ENCODE measurements at places on chromosomes 11 and 22.

DNA sequence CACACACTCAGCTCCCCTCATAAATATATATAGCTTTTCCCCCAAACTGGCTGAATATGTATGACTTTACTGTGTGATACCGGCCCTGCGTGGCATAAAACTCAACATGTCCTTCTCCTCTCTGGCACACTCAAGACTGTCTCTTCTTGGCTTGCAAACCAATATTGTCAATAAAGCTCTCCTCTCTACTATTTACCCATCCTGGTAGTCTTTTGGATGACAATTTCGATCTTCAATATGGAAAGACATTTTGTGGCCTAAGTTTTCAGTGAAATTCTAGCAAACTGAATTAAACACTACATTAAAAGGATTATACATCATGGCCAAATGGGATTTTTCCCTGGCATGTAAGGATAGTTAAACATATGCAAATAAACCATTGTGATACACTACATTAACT, 1255.9 kb downstream of the JRKL start:
- no peak for DNase-seq

DNA sequence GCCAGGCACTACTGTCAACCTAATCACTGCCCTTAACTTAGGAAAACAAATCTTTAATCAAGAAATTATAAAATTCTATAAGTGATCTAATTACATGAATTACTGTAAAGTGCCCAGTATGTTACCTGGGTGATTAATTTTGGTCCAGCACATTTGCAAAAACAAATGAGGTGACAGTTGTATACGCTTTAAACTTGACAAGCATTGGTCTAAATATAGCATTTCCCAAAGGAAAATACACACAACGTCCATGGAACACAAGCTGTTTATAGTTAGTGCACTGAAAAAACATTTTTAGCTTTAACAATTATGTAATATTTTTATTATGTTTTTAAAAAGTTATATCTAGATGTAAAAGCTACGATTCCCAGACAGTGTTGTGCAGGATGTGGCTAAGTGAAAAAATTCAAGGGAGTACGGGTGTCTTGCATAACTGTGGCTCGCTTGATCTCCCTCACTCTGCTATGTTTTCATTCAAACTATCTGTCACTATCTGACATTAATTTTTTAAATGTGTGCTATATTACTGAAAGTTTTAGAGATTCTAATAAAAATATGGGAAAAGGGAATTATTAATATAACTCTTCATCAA, 38.8 kb downstream of the PGR start:
- no peak for DNase-seq

GRCh38 chr11:107017433-107018218, 650 bp downstream of the GUCY1A2 start:
- DNase-seq: peak; percentile 58

DNA sequence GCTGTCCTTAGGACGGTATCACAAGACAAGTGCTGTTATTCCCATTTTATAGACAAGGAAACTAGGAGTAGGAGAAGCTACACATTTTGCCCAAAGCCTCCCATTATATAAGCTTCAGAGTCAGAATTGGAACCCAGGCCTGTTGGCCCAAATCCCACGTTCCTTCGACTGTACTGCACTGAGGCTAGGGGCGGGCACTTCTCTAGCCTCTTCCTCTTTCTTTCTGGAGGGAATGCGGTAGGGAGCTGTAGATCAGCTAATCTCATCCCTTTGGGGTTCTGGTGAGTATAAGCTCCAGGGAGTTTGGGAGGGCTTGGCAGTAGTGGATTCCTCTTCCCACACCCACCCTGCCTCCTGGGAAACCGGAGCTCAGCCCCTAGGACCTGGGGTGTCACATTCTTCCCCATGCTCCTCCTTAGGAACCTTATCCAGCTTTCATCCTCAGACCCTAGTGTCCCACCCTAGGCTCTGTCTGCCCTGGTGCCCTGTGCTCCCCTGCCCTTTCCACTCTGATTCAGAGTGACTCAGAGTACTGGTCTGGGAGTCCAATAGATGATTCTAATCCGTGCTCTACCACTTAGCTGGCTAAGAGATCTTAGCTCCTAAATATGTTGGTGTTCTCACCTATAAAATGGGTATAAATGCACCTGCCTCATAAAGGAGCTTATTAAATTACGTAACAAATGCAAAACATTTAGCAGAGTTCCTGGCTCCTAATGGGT, 29.3 kb downstream of the PHLDB1 start:
- DNase-seq: no peak

DNA sequence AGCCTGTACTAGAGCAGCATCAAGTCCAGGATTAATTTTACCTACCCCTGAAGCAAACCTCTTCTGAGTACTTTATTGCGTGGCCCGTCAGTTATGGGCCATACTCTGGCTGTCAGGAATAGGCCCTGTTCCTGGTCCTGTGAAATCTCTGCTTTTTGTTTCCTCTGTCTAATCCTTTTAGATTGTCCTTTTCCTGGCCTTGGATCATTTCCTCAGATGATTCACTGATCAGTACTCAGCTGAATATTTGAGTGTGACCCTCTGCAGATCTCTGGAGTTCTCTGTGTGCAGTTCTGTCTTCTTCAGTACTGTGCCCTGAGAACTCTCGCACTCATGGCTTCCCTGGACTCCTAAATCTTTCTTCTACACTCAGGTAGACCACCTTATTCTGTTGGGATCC, 123.5 kb downstream of the UVRAG start:
- DNase-seq: no peak

GRCh38 chr11:73760135-73760678, 667 bp downstream of the RAB6A start:
- DNase-seq: peak; percentile 50

DNA sequence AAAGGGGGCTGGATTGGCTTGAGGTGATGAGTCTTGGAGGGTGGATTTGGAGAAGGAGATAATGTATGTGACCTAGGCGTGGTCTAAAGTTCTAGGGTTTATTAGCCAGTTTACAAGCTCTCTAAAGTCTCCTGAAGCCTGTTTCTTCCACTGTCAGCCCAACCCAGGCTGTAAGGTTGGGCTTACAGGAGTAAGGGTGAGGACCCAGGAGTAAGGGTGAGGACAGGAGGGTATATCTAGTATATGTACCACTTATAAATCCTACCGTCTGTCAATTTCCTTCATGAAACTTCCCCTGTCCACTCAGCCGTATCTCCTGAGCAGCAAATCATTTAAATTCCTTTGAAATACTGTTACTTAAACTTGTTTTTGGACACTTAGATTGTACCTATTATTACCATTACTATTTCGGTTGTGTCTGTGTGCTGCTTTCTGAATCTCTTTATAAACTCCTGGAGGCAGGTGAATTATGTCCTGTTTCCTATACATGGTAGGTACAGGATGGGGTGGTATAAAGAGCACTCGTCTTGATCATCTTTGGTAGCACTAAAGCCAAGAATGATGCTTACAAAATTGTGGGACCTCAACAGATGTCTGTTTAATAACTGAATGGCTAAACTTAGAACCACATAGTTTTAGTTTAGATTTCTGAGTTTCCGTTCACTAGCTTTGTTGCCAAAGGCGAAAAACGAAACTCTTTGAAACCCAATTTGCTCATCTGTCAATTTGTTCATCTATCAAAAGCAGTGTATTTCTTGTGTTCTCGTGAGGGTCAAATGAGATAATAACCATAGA, 192.0 kb downstream of the GRIK4 start:
- DNase-seq: no peak

DNA sequence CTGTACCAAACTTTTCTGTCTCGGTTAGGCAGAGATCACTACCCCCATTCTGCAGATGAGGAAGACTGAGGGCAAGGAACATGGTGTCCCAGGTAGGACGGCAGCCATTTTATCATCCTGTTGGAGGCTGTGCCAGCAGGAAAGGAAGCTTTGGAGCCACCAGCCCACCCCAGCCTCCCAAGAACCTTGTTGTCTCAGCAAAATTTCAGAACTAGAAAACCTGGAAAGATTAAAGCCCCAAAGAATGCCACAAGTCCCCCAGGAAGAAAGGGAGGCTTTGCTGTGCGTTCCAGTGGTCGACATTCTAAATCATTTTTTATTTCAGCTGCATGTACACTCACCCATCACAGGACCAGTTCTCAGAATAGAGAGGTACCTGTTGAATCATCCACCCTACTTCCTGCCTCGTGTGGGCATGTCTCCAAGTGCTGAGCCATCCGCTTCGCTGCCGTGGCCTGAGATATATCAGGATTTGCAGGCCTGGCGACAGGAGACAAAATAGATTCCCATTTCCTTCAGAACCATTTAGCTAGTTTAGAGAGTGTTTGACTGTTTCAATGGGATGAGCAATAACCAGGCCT, 13.0 kb upstream of the EIF3D start:
- DNase-seq: no peak

DNA sequence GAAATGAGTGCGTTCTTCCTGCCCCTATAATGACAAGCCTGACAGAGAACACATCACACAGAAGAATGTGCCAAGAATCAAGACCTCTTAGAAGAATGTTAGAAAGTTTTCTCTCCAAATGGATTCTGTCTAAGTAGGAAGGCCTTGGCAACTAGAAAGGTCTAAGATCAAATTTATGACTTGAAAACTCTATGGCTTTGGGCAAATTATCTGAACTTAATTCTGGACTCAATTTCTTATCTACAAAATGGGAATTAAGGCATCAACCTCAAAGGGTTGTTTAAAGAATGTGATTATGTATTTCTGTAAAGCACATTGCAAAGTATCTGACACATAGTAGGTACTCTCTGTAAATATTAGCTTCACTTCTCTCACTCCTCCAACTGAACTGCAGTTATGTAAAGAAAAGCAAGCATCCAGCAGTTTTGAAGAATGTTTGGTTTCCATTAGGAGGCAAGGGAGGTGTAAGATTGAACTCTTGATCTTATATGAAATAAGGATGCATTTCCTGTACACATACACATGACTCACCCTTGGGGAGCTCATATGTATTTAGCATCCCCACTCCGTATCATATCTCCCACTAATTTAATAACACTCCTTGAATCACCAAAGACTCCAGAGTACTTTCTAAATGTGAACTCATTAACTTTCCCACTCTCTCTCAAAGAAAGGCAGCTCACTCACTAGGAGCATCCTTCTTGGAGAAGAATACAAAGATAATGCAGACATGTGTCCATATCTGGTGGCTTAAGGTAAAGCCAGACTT, 77.6 kb downstream of the ETS1 start:
- no peak for DNase-seq

DNA sequence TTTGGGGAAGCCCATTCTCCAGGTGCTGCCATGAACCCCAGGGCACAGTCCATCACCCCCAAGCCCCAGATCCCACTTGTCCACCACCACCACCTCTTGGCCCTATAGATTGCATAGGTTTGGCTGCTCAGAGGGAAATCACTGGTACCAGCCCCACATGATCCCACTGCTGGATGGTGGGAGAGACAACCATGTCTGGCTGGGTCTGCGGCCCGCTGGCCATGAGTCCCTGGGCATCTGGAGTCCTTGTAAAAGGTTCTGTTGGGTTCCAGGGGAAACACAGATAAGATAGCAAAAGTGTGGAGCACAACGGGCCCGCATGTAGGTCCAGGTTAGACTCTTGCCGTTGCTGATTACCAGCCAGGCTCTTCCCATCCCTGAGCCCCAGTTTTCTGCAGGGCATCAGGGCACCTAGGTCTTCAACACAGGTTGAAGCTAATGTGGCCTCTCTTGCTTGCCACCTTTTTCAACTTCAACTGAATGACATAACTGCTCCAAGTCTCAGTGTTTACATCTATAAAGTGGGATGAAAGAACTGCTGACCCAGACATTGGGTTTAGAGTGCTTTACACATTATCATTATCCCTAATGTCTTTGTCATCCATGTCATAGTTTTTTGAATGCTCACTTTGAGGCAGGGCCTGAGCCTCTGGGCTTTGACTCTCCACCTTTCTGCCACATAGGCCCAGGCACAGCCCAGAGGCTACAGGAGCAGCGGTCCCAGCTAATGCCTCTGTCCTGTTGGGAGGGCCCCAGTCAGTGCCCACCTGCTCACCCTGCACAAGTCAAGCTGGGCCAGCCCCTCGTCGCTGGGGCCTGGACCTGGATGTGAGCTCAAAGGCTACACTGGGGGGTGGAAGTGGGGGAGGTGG, 1.0 kb upstream of the TANGO2 start:
- no peak for DNase-seq

GRCh38 chr11:64915376-64915887, 1.6 kb downstream of the ATG2A start:
- DNase-seq: no peak

DNA sequence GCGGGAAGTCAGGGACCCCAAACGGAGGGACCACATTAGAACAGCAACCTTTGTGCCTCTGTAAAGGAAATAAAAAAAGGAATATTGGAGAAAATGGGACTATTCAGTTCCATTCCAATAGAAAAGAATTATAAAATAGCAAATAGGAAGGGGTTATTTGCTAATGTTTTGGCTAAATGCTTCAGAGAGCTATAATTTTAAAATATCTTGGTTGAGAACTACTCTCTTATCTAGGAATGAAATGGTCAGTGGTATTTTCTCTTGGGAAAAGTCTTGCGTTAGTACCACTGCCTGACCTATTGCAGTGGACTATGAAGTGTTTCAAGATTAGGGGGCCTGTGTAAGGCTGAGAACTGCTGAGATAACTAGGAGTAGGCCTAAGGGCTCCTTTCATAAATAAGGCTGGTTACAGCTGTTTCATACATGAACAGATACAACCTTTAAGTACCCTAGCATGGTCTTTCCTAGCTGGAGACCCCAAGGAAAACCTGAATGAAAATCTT, 6.9 kb upstream of the WEE1 start:
- DNase-seq: no peak

DNA sequence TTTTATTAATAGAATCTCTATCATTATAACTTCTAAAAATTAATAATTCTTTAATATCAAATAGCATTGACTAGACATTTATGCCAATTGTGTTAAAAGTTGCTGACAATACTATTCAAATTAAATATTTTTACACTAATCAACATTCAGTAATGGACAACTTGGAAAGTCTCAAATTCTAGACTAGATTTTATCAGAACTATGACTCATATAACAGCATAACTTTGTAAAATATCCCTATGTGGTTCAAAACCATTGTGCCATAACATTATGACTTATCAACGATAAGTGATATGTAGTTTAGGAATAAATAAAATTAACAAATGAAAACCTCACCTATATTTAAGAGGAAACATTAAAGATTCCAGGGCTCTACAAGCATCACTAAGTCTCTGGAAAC, 291.8 kb downstream of the SBF2 start:
- no peak for DNase-seq

- no peak for DNase-seq
Measured at GRCh38 chr11:118281284-118281683, 17.2 kb upstream of the MPZL2 start.

GRCh38 chr11:76781807-76782530, 1.2 kb upstream of the TSKU start:
- DNase-seq: no peak

All from nucleus accumbens (tissue), 56 donors.